Activated naive CD8-positive, alpha-beta T cell treated with anti-CD3 and anti-CD28 coated beads, Interleukin-2, amount 10 ng/mL, durations not matched to agents 7 days and 5 days (primary cell): ENCODE measurements at places on chromosomes 5 and 9.

DNA sequence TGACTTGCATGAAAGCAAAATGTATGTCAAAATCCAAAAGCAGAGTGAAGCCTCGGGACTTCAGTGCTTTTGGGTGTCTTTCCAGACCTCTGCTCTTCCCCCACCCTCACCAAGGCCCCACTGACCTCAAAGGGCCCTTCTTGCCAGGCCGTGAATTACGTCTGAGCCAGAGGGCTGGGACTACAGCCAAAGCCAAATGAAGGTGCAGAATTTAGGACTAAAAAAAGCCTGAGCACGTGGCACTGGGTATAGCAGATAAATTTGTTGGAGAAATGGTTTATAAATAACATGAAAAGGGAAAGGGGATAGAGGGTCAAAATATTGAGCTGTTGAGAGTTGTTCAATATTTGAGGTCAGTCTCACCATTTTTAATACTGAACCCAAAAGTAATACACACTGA, 163.4 kb downstream of the GHR start:
- DNase-seq = no peak

- no peak for DNase-seq
These were observed 381.1 kb downstream of the TMEM38B start for GRCh38 chr9:106075236-106075959.

DNA sequence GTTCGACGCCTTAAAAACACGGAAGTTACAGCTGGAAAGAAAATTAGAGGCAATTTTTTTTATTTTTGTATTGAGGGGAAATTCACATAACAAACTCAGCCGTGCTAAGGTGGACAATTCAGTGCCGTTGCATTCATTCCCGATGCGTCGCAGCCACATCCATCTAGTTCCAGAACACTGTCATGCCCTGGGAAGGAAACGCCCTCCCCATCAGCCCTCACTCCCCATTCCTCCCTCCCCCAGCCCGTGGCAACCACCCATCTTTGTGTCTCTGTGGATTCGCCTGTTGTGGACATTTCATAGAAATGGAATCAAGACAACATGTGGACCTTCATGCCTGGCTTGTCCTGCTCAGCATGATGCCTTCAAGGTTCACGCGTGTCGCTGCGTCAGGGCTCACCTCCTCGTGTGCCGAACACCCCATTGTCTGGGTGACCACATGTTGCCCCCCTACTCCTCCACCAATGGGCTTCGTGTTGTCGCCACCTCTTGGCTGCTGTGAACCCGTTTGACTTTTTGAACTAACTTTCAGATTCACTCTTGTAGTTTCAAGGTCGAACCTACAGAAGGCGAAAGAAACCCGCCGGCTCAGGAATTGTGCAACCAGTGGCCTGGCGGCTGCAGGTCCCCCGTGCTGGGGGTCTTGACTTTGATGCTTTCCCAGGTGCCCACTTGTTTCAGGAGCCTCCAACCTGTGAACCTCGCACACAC, 17.4 kb upstream of the CAMSAP1 start:
- DNase-seq = no peak

DNA sequence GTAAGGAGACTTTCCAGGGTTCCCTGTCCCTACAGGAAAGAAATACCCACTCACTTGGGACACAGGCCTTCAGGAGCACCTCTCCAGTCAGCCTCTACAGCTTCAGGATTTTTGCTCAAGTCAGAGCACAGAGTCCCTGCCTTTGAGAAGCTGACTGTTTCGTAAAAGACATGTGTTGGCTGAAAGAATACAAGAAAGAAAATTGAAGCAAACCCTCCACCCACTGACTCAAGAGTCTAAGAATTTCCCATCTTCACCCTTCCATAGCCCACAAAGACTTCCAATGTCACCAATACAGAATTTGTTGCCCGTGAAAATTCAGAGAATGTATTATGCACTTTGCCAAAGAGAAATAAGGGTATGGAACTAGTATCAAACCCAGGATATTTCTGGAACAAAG, 53.0 kb upstream of the ZNF622 start:
- no peak for DNase-seq

DNA sequence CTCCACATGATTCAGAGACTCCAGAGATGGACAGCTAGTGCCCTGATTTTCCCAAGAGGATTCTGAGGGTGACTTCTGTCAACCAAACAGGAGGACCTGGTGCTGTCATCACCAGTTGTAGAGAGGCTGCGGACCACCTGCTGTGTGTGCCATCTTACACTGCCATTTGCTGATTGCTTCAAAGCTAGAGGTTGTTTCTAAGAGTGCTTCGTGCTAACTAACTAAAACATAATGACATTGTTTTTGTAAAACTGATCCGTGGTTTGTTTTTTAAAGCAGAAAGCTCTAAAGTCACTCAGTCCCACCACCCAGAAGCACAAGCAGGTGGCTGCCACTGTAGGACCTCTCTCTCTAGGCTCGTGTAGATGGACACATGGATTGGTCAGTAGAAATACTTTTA, 12.2 kb downstream of the TENT4A start:
- DNase-seq = no peak

- DNase-seq = no peak
These were observed 242.3 kb upstream of the PTGER4 start for GRCh38 chr5:40437452-40437861.

DNA sequence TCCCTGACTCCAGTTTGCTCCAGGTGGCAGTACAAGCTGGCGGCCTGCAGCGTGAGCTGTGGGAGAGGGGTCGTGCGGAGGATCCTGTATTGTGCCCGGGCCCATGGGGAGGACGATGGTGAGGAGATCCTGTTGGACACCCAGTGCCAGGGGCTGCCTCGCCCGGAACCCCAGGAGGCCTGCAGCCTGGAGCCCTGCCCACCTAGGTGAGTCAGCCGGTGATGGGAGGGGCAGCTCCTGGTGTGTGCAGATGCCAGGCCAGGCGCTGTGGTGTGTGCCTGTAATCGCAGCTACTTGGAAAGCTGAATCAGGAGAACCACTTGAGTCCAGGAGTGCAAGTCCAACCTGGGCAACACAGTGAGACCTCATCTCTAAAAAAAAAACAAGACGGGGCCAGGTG, 10.0 kb upstream of the CACFD1 start:
- no peak for DNase-seq

DNA sequence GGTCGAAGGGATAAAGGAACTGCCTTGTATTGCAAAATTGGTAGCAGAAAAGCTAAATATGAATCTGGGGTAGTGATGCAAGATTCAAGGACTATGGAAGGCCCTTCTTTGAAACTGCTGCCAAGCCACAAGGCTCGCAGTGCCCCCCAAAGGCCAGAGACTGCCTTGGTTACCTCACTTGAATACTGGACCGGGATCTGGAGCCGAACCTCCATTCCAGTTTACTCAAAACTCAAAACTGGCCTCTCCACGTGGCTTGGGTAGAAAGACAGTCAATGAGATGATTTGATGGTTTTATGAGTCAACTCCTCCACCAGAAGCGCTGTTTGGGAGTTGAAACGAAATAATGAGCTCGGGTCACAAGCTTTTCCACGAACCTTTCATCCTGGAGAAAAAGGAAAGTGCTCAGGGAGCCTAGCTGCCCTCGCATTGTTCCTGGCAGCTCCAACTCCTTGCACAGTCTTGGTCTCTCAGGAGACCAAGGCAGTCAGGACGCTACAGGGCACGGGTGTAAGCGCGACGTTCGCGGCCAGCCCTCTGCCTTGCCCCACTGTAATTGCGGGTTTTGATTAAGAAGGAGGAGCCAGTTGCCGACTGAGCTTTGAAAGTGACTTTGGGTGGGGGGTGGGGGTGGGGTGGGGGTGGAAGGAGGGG, 2.8 kb downstream of the ST8SIA4 start:
- no peak for DNase-seq

GRCh38 chr5:664343-664993, 28.7 kb downstream of the TPPP start:
- no peak for DNase-seq

- no peak for DNase-seq
These were observed 278.7 kb upstream of the KLF4 start for GRCh38 chr9:107768224-107768623.

DNA sequence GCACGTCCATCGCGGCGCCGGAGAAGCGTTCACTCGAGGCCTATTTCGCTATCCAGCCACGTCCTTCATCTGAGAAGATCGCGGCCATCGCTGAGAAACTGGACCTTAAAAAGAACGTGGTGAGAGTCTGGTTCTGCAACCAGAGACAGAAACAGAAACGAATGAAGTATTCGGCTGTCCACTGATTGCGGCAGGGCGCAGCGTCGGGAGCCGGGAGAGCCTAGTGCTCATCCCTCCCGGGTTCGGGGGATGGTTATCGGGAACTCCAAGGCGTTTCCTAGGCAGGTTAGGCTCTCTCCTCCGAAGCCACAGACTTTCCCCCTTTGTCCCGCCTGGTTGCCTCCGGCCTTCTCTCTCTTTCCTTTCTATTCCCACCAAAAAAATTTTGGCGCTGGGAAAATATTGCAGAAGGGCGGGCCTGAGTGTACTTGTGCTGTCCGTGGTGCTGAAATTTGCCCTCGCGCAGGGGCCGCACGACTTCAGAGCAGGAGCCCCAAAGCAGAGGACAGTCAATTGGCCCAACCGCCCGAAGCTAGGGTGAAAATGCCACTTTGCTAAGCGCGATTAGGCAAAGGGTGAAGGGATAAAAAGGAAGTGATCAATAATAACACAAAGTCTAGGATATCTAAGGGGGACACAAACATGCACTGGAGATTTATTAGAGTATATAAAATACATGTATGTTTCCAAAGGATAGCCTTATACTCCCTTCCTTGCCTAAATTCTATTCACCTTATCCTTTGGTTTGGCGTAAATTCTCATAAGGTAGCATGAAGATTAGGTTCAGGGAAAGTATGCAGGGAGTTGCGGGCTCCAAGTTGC, 1.8 kb downstream of the POU4F3 start:
- peak; percentile 61 for DNase-seq

DNA sequence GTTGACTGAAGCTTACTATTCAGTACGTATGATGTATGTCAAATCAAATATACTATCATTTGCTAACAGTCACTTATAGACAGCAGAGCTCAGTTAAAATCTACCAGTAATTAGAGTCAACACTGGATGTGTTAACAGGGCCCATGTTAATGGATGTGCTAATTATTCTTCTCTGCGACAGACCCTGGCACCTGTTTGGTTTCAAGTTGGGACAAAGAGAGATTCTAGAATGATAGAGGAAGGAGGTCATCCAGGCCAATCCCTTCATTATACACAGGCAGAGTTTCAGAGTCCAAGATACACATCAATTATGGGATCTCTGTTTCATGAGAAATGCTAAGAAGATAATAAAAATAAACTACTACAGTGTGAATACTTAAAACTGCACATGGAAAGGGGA, 615.0 kb downstream of the ZNF608 start:
- no peak for DNase-seq

DNA sequence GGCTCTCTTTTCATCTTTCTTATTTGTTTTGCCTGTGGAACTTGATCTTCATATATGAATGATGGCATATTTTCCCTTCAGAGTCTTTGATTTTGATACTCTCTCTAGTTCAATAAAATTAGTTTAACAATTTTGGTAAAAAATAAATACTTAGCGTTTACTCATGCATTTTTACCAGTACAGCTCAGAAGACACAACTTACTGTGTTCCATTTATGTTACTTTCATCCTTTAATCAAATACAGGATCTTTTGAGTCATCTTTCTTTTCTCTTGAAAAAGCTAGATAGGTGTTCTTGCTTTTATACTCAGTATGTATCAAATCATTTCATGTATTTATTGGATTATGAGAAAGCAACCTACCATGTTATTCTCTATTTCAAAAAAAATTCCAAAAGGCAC, 47.1 kb upstream of the RICTOR start:
- DNase-seq = no peak

- no peak for DNase-seq
These were observed 82.1 kb downstream of the AMBP start for GRCh38 chr9:113995963-113996362.

- DNase-seq = no peak
These were observed 250.0 kb upstream of the TNC start for GRCh38 chr9:115367780-115368525.

- no peak for DNase-seq
These were observed 237.6 kb downstream of the TENT4A start for GRCh38 chr5:6950860-6951259.

DNA sequence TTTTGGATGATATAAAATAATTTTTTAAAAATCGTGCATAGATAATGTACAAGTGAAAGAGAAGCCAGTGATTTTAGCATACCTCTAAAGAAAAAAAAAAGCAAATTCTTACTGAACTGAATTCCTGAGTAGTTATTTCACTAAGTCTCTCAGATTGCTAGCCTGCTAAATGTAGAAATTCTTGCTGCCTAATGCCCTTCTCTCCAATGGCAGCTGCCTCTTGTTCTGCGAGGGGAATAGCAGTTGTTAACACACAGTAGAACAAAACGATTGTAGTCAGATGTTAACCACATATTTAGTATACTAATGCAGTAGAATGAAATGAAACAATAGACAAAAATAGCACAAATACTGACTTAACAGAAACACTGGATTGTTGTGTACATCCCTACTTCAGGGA, 26.8 kb downstream of the SMAD5 start:
- DNase-seq = no peak

DNA sequence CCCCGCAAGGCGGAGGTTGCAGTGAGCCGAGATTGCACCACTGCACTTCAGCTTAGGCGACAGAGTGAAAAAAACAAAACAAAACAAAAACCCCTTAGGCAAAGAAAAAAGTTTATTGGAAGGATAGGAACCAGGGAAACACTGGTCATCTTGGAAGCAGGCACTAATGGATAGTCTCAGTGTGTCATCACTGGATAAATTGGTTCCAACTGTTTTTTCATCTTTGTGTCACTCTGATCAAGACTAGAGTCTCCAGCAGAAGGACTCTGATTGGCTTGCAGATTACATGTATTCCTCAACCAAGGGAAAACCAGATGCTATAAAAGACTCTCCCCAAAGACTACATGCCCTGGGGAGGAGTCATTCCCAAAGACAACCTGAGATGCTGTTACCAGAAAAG, 35.0 kb upstream of the HMHB1 start:
- DNase-seq = no peak

- no peak for DNase-seq
These were observed 44.8 kb downstream of the PHF2 start for GRCh38 chr9:93620881-93621820.

- DNase-seq = no peak
These were observed 2.2 kb upstream of the CDX1 start for GRCh38 chr5:150164211-150164980.

DNA sequence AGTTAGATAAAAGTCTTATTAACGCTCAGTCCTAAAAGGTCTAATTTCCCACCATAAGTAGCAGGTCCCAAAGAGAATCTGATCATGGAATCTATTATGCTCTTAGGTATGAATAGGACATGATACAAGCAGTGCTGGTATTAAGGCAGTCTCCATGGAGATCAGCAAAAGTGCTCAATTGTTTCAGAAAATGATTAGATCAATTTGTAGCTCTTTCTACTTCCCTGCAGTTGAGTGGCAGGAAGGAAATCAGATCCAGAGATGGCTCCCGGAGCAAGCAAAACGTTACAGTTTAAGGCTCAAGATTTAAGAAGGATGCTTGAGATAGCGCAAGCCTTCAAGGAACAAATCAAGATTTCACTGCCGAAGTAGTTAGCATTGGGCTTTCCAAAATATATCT, 205.7 kb downstream of the DRD1 start:
- no peak for DNase-seq

- DNase-seq = no peak
These were observed 143.6 kb downstream of the MRPS30 start for GRCh38 chr5:44952376-44952775.

GRCh38 chr9:121672213-121672612, 20.8 kb downstream of the DAB2IP start:
- DNase-seq = no peak
